Stimulated activated CD4-positive, alpha-beta T cell treated with anti-CD3 and anti-CD28 coated beads, TNF-alpha, amount 100 ng/mL, for 24 hours (primary cell): ENCODE measurements at places on chromosomes 6 and 20.

GRCh38 chr6:165034271-165034741 is 275.1 kb downstream of the C6orf118 start:
- no peak for DNase-seq

- no peak for DNase-seq
These were observed 103.7 kb downstream of the SNAP25 start for GRCh38 chr20:10322073-10323012.

DNA sequence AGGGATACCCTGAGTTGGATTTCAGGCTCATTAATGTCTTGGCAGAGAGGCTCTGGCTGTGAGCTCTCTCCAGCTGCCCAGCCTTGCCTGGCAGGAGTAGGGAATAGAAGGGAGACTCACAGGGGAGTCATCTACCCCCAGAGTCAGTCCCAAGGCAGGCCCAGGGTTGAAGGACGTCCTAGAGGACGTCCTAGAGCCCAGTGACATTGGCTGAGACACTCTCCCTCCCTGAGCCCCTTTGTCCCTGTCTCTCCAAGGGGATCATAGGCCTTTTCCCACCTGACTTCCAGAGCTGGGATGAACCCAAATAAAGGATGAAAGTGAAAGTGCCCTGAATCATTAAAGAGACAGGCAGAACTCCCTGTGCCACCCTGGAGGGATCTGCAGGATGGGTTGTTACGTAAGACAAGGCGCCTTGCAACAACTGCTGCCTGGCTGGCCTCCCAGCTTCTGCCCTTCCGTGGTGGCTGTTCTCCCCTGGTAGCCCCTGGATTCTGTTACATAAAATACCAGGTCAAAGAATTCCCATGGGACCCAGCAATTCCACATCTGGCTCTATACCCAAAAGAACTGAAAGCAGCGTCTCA is 53.6 kb upstream of the SIRPA start:
- DNase-seq: no peak

GRCh38 chr20:43590036-43590391 is 723 bp upstream of the IFT52 start:
- peak; percentile 2 for DNase-seq

GRCh38 chr6:12590901-12591300 is 125.7 kb upstream of the PHACTR1 start:
- no peak for DNase-seq
